ENCODE measurements at places on chromosomes 1 and 21.

GRCh38 chr1:53126495-53126894 lies 15.9 kb downstream of the SLC1A7 start:
- no peak for DNase-seq

GRCh38 chr1:41192456-41193178 lies 49.5 kb downstream of the SCMH1 start:
- no peak for DNase-seq

- DNase-seq, result no peak
These were observed 25.4 kb downstream of the MX2 start for GRCh38 chr21:41387042-41387819.

DNA sequence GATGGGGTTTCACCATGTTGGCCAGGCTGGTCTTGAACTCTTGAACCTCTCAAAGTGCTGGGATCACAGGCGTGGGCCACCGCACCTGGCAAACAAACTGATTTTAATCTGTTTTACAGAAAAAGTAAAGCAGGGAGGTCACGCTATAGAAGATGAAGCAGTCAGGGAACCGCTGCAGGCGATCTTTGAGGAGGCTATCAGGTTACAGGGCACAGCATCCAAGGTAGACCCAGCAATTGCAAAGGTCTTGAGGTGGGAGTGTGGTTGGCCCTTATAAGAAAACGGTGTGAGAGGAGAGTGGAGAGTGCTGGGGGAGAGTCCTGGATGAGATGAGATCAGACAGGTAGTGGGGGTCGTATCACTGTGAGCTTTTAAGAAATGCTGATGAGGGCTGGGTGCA lies 2.6 kb upstream of the TMCO4 start:
- DNase-seq, result no peak

DNA sequence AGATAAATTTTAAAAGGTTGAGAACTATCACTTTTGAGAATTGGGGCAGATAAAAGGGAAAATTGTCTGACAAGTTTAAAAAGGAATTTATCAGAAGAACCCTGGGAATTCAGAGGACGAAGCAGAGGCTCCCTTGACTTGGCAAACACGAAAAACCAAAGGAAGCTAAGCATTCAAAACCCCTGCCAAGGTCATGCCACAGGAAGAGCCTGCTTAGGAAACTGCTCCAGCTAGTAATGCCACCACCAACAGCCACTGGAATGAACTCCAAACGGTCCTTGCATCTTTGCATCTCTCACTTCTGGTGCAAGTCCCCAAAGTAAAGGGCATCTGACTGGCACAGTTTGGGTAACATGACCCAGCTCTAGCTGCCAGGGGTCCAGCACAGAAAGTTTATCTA lies 7.2 kb downstream of the GPBP1L1 start:
- DNase-seq, result no peak

DNA sequence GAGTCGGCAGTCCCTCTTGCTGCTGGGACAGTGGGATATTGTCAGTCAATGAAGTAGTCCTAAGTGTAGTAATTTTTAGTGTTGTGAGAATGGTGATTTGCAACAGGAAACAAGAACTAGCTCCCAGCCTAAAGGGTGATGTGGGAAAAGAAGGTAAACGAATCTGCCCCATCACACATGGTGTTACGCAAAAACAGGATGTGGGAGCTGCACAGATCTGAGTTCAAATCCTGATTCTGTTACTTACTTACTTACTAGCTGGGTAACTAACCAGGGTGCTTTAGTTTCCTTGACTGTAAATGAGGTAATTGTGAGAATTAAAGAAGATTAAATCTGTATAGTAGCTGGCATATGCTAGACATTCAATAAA lies 22.3 kb downstream of the NAV1 start:
- no peak for DNase-seq

- no peak for DNase-seq
These were observed 179.7 kb upstream of the C1orf174 start for GRCh38 chr1:4079815-4080214.

DNA sequence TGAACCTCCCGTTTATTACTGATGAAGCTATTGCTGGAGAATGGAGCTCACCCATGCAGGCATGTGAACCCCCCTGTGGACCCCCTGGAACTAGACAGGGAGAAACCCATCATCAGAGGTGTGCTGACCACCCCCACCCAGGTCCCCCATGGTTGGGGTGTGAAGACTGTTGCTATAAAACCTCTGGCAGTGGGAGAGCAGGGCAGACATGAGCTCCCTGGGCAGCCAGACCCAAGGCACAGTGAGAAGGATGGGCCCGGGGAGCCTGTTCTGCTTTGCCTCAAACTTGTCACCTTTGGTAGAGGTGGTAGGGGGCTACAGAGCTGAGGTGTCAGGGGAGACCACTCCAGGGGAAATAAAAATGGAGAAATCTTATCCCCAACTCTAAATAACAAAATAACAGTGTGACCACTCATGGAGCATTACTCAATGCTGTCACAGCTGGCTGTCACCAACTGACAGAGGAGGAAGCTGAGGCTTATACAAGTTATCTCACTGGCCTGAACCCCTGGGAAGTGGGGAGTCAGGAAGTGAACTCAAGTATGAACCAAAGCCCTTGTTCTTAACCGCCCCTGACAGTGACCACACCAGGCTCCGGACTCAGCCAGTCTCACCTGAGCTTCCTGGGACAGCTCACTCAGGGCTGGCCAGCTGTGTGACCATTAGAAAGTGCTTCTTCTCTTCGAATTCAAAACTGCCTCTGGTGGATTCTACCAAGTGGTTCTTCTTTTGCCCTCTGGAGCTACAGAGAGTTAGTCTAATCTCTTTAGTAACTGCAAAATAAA lies 698.8 kb downstream of the MATN1 start:
- DNase-seq, result no peak
